ENCODE measurements at places on chromosomes 6 and 20.

DNA sequence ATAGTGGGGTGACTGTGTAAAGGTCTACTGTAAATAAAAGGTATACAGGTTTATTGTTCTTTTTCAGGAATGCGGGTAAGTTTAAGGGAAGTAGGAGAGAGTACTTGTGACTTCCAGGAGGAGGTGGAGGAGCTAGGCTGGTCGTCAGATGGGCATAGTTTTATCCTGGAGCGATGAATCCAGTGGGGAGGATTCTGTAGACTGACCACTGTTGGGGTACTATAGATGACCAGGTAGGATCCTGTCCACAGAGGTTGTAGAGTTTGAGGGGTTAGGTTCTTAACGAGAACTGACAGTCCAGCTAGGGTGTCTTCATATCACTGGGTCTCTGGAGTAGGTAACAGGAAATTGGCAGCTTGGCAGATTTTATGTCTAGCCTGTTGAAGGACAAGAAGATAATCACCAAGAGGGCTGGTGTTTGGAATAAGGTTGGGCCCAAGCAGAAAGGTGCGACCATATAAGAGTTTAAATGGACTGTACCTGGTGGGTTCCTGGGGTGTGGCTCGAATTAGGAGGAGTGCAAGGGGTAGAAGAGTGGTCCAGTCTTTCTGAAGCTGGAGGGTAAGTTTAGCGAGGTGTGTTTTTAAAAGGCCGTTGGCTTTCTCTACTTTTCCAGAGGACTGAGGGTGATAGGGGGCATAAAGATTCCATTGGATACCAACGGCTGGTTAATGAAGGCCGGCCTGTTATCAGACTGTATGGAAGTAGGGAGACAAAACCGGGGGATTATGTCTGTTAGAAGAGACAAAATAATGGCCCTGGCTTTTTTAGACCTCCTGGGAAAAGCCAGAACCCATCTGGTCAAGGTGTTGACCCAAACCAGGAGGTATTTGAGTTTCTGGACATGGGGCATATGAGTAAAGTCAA is 751.3 kb upstream of the ADGRB3 start:
- no peak for DNase-seq

GRCh38 chr6:12415980-12416598 is 125.9 kb downstream of the EDN1 start:
- no peak for DNase-seq

GRCh38 chr6:157778719-157779118 is 44.3 kb upstream of the SNX9 start:
- no peak for DNase-seq

DNA sequence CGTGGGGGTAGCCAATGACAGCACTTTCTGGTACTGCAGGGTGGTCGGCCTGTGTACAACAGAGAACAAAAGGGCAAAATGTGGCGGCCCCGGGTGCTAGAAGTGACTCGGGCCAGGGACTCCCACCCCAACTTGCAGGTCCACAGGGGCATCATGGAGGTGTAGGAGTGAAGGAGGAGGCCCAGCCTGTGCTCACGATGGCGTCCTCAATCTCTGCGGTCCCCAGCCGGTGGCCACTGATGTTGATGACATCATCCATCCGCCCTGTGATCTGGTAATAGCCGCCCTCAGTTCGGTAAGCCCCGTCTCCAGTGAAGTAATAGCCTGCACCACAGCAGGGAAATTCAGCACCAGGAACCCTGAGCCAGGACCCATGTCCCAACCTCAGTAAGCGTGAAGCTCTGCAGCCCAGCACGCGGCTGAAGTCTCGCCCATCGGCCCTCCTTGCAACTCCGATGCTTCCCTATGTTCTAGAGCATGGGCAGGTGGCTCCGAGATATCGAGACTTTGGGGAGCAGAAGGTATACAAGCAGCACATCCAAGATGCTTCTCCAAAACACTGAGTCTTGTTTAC is 20.2 kb upstream of the APMAP start:
- no peak for DNase-seq

GRCh38 chr6:108568551-108569305 is 8.0 kb downstream of the FOXO3 start:
- no peak for DNase-seq

DNA sequence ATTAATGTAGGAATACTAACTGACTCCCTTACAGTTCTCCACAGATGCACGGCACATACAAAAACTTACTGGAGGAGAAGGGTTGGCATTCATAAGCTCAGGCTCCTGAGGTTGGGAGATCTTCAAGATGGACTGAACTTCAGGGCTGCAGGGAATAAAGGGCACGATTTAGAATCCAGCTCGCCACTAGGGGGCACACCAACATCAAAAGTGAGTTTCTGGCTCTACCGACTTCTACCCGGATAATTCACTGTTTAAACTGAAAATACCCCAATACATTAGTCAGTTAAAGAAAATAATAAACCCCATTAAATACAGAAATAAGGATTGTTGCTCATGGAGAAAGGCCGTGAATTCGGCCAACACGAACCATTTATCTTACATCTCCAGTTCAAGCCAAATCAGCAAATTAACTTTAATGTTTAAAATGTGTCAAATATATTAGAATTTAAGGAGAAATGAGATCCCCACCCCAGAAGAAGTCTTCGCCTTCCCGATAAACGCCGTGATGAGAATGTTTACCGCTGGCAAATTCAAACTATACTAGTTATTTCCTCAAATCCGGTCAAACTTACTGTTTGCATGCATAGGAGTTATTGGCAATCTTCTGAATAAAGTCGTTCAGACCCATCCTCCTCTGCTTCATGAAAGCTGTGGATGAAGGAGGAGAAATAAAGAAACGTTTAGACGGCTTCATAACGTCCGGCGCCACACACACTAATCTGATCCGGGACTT is 121.7 kb upstream of the SLC2A12 start:
- DNase-seq: peak; percentile 54

DNA sequence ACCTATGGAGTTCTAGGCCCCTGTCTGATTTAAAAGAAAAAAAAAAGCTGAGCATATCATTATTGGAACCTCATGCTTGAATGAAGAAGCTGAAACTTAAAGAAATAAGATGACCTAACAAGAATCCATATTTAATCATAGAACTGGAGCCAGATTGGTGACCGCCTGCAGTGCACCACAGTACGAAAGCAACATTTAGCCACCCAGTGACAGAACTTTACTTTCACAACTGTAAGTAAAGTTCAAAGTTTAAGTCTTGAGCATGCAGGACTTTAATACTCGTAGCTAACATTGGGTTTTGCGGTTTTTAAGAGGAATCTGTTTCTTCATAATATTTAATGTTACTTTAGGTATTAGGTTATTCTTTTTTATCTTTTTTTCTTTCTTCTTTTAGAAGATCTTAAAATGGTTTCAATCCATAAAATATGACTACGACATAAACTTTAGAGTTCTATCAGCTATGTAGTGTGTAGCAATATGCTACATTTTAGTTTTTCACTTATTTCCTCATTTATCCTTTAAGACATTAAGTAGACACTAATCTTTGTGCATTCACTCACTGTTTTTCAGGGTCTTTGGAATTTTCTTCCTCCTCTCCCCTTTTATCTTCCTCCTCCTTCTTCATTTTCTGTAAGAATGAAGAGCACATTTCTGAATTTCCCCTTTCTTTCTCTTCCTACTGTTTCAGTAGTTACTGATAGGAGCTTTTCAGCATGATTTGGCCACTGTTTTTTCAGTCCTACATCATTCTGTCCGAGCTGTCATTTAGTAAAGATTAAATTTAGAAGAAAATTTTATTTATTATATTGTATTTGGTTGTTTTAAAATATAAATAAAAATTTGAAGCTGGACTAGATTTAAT is 514.1 kb downstream of the GRIK2 start:
- DNase-seq: no peak

GRCh38 chr20:48562586-48563116 is 265.1 kb downstream of the PREX1 start:
- no peak for DNase-seq

DNA sequence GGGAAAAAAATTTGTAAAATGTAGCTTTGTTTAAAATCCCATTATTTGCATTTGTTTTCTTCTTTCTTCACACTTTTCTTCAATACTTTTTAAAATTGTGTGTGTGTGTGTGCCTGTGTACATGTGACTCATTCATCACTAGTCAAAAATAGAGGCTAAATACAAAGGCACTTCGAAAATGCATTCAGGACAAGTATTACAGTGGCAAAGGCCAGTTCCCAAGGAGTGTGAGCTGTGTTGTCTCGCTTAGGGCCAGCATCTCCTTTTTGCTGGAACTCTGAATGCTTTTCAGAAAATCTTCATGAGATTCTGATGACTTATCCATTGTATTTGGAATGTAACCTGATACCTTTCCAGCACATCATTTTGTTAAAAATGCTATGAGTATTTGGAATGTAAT is 288.5 kb upstream of the CNR1 start:
- no peak for DNase-seq

GRCh38 chr6:133761706-133762105 is 127.2 kb upstream of the TCF21 start:
- DNase-seq: no peak

DNA sequence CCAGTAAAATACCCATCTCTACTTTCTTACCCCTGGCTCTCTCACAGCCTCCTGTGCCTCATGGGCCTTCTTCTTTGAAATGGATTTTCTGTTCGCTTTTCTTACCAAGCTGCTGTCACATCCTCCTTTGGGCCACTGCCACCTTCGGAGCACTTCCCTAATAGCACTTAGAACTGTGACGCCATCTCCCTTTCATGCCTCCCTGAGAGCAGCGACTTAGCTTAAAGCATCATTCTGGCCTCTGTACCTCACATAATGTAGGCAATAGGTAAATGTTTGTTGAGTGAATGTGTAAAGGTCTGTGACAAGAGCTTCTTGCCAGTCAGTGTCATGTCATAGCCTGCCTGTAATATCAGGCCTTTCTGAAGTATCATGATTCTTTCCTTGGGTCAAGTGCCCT is 78.8 kb downstream of the ADGRG6 start:
- DNase-seq: no peak

DNA sequence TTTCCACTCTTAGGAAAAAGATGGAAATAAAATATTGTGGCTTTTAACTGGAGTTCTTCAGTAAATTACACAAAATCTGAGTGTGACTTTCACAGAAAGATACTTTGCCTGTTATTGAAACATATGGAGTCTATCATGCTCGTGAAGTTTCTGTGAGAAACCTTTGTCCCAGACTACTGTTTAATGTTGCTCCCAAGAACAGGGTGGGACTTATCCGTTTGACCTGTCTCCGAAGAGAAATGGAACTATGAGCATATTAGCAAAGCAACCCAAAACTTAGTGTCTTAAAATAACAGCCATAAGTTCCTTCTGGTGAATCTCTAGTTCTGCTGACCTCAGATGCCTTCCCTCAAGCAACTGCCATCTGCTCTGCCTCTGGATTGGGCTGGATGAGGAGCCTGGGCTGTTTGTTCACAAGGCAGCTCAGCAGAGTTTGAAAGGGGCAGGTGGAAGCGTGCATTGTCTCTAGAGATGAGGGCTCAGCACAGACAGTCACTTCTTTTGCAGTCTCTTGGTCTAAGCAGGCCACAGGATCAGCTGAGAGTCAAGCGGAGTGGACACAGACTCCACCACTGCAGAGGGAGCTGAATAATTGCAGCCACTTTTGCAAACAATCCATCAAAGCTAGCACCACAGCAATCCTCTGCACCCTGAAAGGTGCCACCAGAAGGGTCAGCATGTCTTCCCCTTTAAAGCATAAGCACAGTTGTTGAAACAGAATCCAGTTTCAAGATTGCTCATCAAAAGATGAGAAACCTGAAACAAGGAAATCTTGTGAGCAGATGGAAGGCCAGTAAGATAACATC is 52.8 kb downstream of the MYB start:
- peak; percentile 26 for DNase-seq

GRCh38 chr20:59737073-59737666 is 132.8 kb downstream of the PHACTR3 start:
- DNase-seq: no peak
